ENCODE measurements at places on chromosomes 12 and 14.

DNA sequence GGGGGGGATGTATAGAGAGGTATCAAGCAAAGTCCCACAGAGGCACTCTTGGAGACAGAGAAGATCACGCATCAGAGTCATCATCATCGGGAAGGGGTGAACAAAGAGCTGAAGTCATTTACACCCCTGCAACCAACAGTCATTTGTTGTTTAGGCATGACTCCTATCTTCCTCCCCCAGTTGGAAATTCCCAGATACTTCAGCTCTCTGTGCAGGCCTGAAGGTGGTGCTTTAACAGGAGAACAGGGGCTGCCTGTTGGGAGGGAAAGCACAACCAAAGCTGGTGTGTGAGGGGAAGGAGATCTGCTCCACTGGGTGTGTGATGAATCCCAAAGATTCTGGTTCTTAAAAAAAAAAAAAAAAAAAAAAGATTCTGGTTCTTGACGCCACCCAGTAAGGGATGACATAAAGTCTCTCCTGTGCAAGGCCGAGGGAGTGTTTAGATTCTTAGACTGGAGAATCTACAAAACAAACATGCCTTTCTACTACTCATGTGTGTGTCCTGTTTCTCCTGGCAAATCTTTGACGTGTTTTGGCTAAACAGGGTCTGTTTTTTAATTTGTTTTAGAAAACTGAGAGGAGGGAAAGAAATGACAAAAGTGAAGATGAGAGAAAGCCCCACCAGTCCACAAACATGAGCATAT lies 121.0 kb upstream of the ARHGAP5 start:
- no peak for DNase-seq

DNA sequence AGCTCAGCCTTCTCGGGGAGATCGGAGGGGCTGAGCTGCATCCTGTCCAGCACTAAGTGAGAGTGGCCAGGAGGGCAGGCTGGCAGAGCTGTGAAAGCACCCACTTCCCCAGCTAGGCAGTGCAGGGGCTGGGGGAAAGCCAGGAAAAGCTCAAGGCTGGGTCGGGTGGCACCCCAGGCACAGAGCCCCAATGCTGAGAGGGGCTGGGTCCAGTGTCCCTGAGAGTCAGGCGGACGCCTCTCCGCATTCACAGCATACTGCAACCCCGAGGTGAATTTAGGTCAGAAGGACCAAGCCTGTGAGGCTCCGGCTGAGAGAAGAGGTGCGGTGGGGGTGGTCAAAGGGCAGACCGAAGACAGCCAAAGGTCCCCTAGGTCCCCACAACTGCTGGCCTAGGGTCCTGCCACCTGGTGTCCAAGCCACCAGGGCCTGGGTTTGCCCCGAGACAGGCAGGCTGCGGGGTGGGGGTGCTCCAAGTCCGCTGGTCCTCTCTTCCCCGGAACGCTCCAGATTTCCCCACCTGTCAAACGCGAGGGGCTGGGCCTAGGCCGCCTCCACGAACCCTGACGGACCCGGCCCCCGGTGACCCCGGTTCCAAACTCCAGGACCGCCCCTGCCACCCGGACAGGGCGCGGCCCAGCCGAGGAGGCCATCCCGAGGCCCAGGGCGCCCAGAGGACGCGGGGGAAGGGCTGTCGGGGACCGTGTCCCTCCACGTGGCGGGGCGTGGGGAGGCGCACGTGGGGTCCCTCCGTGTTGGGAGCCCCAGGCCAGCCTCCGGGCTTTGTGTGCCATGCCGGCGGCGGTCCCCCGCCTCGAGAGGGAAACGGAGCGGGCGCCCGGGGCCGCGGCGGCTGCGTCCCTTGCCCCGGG lies 527 bp downstream of the CAMKK2 start:
- no peak for DNase-seq

- DNase-seq, result no peak
Measured at GRCh38 chr14:101905614-101906013, 58.8 kb upstream of the DYNC1H1 start.

DNA sequence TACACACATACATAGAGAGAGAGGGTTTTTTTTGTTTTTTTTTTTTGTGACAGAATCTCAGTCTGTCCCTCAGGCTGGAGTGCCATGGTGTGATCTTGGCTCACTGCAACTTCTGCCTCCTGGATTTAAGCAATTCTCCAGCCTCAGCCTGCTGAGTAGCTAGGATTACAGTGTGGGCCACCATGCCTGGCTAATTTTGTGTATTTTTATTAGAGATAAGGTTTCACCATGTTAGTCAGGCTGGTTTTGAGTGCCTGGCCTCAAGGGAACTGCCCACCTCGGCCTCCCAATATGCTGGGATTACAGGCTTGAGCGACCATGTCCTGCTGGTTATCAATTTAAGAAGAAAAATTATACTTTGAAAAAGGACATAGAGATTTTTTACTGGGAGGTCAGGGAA lies 710.6 kb downstream of the SLC6A15 start:
- no peak for DNase-seq

DNA sequence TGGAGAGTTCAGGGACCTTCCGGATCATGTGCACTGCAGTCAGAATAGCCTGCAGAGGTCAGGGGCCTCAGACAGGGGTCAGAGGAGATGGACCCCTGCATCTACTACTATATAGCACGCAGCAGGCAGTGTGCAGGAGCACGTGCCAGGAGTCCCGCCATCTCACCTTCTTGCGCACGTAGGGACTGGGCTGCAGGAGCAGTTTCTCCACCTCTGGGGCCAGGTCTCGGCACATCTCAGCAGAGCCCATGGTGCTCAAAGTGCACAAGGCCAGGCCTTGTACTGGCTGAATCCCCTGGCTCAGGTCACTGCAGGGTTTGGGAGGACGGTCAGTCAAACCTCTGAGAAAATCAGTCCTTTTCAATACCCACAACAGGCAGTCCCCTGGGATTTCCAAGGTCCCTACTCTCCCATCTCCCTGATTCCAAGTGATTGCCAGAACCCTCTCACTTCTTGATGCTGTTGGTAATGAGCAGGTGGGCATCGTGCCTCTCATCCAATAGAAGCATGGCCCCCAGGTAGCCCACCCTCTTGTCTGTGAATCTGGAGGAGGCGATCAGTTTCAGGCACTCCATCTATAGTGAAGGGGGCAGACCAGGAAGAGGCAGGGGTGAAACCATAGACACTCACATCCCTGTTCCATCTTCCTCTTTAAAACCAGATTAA lies 1.3 kb downstream of the AP1G2 start:
- DNase-seq, result no peak

- DNase-seq, result no peak
Measured at GRCh38 chr12:123937707-123938591, 34.7 kb downstream of the CCDC92 start.

DNA sequence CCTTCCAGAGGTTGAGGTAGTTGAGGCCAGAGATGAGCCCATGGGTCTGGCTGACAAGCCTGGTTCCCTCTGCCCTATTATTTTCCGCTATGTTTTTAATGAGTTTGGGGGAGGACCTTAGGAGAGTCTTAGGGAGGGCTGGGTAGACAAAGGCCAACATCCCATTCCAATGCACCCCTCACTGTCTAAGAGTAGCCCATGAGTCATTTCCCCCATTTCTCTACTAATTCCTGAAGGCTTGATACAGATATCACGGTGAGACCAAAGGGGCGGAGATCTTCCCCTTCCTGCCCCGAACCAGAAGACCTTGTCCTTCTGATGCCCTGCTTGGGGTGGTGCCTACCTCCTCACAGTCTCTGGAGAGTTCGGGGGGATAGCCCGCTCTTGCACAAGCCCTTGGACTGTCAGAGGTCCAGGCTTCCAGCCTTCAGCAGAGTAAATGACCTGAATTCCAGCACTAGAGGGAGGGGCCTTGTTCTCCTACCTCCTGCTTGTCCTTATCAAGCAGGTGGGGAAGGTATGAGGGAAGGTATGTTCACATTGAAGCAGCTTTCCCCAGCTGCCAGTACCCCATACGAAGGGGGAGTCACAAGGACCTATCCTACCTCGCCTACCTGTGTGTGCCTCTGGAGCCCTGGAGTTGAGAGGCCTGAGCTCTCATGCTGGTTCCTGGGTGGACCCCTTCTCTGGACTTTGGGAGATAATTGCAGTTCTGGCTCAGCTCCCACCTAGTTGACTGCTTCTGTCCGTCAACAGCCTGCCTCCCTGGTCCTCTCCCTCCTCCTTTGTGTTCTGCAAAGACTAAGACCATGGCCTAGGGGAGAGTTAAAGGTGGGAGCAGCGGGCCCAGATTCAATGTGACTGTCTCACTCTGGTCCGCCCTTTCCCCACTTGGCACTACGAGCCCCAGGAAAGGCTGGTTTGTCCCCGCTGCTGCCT lies 3.7 kb downstream of the PSMB11 start:
- DNase-seq, result no peak

DNA sequence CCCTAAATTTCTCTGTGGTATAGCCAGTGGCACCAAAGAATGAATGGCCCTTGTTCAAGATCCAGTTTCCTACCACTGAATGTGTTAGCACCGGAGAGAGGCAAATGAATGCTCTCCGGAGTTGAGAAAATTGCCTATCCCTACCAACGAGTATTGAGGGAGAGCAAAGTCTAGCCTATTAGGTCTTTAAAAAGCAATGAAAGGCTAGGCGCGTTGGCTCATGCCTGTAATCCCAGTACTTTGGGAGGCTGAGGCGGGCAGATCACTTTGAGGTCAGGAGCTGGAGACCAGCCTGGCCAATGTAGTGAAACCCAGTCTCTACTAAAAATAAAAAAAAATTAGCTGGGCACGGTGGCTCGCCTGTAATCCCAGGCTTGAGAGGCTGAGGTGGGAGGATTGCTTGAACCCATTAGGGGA lies 898 bp upstream of the RAB15 start:
- DNase-seq, result no peak

GRCh38 chr12:71786829-71787228 lies 32.2 kb downstream of the RAB21 start:
- no peak for DNase-seq

DNA sequence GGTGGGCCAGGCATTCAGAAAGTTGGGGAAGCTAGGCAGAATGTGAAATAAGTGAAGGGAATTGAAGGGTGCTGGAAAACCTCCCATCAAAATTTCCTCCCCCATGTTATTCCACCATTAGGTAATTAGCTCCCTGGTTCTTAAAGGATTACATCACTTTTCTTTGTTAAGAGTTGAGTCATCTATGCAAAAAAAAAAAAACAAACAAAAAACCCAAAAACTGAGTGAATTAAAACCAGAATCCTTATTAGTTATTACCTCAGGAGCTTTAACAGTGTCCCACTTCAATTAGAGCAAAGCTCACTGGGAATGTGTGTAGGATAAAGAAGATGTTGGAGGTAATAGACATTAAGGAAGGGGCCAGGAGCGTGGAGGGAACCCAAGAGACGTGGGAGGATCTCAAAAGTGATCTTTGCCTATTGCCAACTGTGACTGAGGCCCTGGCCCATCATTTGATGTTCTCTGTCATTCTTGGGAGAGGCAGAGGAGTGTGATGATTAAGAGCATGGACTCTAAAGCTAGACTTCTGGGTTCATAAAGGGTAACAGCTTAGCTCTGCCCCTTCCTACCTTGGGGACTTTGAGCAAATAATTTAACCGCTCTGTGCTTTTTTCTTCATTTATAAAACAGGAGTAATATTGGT lies 364.7 kb downstream of the APAF1 start:
- DNase-seq, result no peak

- DNase-seq, result no peak
Measured at GRCh38 chr14:83425138-83425537, 1891.5 kb upstream of the SEL1L start.

DNA sequence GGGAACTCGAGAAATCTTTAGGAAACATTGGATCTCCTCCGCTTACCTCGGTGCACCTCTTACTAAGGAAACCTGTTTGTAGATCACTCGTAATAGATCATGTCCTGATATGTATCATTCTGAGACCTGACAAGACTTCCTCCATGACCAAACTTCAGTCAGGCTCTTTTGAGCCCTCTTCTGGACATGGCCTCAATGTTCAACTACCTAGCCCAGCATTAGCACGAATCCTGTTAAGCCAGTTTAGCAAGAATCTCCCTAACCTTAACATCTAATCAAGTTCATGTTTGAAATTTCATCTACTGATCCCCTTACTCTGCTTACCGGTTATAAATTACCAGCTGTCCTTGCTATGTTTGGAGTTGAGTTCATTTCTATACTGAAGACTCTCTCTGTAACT lies 713.9 kb upstream of the USP15 start:
- no peak for DNase-seq

GRCh38 chr14:63174760-63175191 lies 29.5 kb upstream of the RHOJ start:
- DNase-seq, result no peak

GRCh38 chr14:36655963-36656686 lies 5.5 kb upstream of the PAX9 start:
- DNase-seq, result no peak

DNA sequence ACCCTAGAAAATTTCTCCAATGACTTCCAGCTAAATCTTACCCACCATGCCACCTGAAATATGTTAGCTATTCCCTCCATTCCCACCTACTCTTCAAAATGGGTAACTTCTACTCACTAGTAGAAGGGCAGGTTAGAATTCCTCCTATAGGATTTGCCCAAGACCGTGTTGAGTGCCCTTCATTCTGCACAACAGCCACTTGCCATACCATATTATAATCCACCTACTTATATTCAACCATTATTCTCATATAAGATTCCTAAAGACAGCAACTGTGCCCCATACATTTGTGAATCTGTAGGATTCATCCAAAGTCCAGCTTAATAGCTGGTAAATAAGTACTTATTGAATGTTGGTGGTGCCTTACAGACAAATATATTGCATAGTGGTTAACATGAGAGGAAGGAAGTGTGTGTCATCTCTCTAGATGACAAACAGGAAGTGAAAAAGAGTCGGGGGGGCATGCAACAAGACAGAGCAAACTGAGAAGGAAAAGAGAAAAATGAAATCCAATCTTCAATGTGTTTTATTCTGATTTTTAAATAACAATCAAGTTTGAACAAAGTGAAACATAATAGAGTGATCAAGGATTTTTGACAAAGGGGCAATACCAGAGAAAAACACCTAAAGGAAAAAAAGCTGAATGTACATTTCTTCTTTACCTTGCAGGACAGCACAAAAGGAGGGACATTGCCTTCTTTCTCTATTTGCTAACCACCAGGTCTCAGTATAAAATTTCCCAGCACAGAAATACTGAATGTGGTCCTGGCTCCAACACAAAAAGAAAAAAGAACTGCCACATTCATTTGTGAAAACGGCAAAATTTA lies 389.3 kb upstream of the USP15 start:
- no peak for DNase-seq

DNA sequence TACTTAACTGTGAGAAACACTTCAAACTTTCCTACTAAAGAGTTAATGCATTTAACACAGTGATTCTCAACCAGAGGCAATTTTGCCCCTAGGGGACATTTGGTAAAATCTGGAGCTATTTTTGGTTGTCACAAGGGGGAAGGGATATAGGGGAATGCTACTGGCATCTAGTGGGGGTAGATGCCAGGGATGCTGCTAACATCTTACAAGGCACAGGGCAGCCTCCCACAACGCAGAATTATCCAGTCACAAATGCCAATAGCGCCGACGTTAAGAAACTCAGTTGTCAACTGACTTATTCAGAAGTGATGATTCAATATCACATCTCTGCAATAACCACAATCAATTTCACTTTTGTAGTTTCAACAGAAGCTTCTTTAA lies 2.0 kb downstream of the EEA1 start:
- no peak for DNase-seq

- no peak for DNase-seq
Measured at GRCh38 chr12:3307389-3307788, 183.6 kb upstream of the PRMT8 start.
